ENCODE measurements at places on chromosomes 13 and 19. TPM values are rescaled to one million over a fixed set of nuclear protein-coding genes. Genes with fewer than 3 reads are reported as not detected.

DNA sequence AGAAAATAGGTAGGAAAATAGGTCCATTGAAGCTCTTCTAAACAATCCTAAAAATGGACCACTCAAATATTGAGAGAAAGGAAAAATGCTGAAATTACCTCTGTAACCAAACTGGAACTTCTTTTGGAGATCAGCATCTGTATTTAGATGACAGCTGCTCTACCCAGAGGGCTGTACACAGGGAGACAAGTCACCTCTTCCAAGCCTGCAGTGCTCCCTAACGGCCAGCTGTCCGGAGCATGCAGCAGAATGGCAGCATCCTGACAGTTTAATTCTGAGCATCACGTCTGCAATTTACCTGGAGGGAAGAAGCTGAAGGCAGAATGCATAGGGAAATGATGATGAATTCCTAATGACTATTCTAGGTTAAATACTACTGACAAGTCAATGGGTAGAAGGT, 62.8 kb upstream of the DIAPH3 start:
- DNase-seq, result no peak
- no peak overlapping the region for H3K4me3 ChIP-seq
- H3K4me1 ChIP-seq, result no peaks in the 10 kb centered on the region
- no peaks in the 10 kb centered on the region for H3K27me3 ChIP-seq
- H3K27ac ChIP-seq, result no peak overlapping the region

DNA sequence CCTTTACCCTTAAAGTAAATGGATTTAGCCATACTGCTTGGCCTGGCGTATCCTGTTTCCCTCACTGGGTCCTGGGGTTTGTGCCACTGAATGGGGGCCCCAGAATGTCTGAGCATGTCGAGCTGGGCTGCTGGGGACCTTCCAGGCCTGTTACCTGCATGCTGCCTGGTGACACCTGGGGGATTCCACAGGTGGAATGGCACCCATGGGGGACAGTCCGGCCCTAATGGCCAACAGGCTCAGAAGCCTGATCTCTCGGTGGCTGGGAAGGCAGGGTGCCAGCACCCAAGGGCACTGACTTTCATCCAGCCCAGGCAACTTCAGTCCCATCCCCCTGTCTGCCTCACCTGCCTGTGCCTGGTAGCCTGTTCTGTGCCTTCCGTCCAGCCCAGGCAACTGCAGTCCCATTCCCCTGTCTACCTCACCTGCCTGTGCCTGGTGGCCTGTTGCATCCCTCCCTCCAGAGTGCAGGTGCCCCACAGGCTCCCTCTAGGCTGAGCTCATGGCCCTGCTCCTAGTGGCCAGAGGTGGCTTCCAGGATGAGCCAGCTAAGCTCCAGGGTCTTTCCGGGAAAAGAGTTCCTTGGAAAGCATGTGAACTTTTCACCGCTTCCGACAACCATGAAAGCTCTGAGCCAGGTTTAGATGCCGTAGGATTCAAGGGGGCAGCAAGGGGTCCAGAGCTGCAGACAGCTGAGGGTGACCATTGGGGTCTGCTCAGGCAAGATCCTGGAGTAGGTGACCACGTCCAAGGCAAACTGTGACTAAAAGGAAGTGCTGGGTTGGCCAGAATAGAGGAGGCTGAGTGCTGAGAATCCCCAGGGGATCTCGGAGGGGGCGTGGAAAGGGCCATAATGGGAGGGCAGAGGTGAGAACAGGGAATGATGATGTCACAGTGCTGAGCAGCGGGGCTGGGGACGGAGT, 30.3 kb upstream of the ZNF492 start:
- no peak overlapping the region for H3K27ac ChIP-seq
- H3K27me3 ChIP-seq, result no peaks in the 10 kb centered on the region
- no peak overlapping the region for H3K4me3 ChIP-seq
- DNase-seq, result no peak
- no peaks in the 10 kb centered on the region for H3K36me3 ChIP-seq

DNA sequence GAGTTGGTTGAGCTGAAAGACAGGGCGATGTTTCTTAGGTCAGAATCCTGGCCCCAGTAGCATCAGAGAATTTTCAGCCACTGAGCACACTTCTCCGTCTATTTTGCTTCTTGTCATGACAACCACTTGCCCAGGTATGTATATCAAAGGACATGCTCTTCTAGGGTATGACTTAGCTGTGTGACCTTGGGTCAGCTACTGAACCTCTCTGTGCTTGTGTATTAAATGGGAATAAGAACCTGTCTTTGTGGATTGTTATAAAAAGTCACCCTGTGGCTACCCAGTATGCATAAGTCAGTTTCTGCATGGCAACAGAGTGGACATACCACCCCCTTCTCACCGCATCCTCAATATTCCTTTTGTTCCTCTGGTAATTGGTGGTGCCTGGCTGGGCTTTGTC, 26.1 kb downstream of the MBD3L1 start:
- no peaks in the 10 kb centered on the region for H3K4me1 ChIP-seq
- no peaks in the 10 kb centered on the region for H3K36me3 ChIP-seq
- no peaks in the 10 kb centered on the region for H3K27me3 ChIP-seq
- no peak overlapping the region for H3K4me3 ChIP-seq
- DNase-seq, result no peak

Gene CEACAM8
- total RNA-seq, result not detected

Gene ERICH6B
- total RNA-seq, result not detected

Data from tibial nerve (tissue), 4 donors.